Skeletal muscle tissue (tissue), 5 donors: ENCODE measurements at places on chromosomes 5 and 9. TPM values are rescaled to one million over a fixed set of nuclear protein-coding genes. Genes with fewer than 3 reads are reported as not detected.

The SPINK5 gene
- not detected for total RNA-seq

The BAAT gene
- 0.52 TPM for total RNA-seq

The DMGDH gene
- 3.1 TPM for total RNA-seq

The PCDHB2 gene
- 2.6 TPM for total RNA-seq

The CCDC187 gene
- total RNA-seq, result under 0.01 TPM

The PDGFRB gene
- total RNA-seq, result 86.6 TPM

The IFNA21 gene
- not detected for total RNA-seq

The PCDHGC5 gene
- total RNA-seq, result 2.1 TPM

The EQTN gene
- not detected for total RNA-seq

The GPR150 gene
- total RNA-seq, result under 0.01 TPM

The CORO2A gene
- under 0.01 TPM for total RNA-seq

The LCN9 gene
- not detected for total RNA-seq

The FREM1 gene
- 17.2 TPM for total RNA-seq

The CDKN2B gene
- not detected for total RNA-seq
